ENCODE measurements at places on chromosomes 2 and 18.
A peak's percentile ranks its signal among the peaks of the same experiment; 100 is the strongest.

GRCh38 chr18:34787931-34788532, 77.9 kb downstream of the DTNA start:
- peak; percentile 40 for DNase-seq

- no peak for DNase-seq
Observed at GRCh38 chr2:218368621-218369153, 12.0 kb downstream of the CATIP start.

DNA sequence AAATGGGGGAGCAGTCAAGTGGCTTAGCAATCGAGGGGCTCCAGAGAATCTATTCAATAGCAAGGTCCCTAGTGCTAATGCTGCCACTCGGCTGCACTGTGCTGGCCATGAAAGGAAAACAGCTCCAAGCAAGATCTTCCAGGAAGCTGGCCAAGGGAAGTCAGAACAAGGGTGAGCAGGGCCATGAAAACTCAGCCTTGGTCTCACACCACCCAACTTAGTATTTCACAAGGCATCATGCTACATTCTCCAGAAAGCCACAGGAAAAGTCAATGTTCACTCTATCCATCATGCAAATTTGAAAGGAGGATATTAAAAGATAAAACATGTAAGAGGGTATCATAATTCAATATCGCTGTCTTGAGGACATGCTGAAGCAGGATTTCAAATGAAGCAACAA, 35.7 kb downstream of the NRP2 start:
- DNase-seq: no peak

DNA sequence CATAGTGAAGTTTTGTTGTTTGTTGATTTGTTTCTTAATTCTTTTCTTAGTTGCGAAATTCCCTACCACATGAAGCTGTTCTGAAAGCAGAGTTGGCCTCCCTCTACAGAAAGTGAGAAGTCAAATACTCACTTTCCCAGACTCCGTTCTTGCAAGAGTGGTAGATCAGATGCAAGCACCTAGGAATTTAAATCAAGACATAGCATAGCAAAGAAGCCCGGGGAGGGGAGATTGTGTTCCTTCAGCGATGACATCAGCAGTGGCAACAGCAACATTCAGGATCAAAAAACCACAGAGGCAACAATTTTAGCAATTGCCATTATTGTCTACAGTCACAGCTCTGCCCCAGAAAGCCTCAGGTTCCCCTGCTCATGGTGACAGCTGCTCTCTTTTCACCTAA, 580.0 kb downstream of the RNF144A start:
- DNase-seq: no peak

GRCh38 chr2:28407976-28408690, 15.5 kb downstream of the FOSL2 start:
- no peak for DNase-seq

GRCh38 chr2:172452845-172453244, 25.5 kb downstream of the ITGA6 start:
- DNase-seq: no peak

- DNase-seq: no peak
Observed at GRCh38 chr2:218149098-218149497, 17.7 kb downstream of the CXCR1 start.

GRCh38 chr18:24875286-24875685, 414.8 kb downstream of the HRH4 start:
- DNase-seq: no peak

- no peak for DNase-seq
Observed at GRCh38 chr2:236673126-236673822, 103.6 kb downstream of the ACKR3 start.

- DNase-seq: no peak
Observed at GRCh38 chr2:200430017-200430416, 79.9 kb downstream of the KCTD18 start.

- peak; percentile 54 for DNase-seq
Observed at GRCh38 chr2:131413148-131413747, 49.3 kb upstream of the RAB6D start.

DNA sequence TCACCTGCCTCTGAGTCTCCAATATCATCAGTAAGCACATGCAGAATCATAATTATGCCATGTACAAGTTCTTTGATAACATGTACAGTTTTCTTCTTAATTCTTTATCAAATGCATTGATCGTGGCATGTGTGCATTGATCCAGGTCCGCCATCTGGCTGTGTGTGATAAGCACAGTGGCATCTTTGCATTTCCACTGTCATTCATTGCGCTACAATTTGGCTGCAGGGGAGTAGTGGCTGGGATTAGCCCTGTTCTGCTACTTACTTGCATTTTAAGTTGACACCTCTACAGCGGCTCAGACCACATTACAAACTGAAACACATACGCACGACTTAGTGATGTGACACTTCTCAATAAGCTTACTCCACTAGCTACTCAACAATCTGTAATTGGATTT, 83.6 kb upstream of the OTX1 start:
- DNase-seq: no peak
